Stimulated activated CD4-positive, alpha-beta T cell treated with anti-CD3 and anti-CD28 coated beads, TNF-alpha, amount 100 ng/mL, for 1 hour (primary cell): ENCODE measurements at places on chromosomes 6 and 20.

DNA sequence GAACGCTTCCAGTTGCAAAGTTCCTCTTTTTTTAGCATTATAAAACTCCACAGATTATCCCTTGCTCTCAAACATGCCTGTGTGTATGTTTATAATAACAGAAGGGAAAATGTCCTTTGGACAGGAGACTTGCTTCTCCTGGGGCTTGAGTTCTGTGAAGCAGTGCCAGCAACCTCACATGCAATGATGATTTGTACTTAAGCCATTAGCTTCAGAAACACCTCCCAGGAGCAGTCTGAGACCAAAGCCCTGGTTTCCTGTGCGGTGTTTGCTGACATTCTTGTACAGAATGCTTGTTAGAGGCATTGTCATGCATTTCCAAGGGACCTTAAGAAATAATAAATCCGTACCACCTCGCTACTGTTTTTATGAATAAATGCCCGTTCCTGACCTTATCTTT, 752.8 kb downstream of the CBLN4 start:
- DNase-seq = no peak

GRCh38 chr6:77456531-77457248, 6.6 kb downstream of the HTR1B start:
- DNase-seq = no peak

DNA sequence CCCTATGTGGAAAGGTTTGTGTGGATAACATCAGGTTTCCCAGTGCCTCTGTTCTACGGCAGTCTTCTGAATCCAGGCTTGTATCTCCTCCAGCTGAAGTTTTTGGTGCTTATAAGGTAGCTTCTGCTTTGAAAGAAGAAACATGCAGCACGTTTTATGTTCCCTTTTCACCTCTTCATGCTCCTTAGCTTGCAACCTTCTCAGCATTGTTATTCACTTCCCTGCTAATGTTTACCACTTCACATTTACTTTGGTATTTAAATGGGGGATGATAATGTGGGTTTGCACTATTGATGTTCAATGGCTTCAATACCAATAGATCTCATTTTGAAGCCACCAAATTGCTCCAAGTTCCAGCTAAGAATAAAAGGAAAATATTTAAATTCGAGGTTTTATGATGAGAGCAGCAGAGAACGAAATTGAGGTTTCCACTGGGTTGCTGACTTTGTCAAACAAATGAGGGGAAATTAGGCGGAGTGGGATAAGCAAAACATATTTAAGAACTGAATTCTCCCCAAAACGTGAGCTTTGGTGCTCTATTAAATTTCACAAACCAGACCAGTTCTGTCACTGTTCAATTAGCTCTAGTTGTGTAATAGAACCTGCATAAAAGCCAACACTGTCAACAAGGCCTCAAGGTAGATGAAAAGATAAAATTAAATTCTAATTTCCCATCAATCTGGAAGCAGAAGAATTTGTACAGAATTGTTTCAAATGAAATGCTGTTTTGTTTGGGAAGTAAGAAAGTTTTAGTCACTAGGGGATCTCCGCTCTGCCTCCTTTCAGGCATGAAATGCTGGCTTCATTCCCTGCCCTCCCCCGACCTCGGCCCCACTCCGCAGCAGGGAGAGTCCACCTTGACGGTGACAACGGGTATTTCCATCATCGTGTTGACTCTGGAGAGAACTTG, 1.4 kb downstream of the IL22RA2 start:
- no peak for DNase-seq

- no peak for DNase-seq
These were observed 378.1 kb downstream of the RNGTT start for GRCh38 chr6:88585276-88585692.

DNA sequence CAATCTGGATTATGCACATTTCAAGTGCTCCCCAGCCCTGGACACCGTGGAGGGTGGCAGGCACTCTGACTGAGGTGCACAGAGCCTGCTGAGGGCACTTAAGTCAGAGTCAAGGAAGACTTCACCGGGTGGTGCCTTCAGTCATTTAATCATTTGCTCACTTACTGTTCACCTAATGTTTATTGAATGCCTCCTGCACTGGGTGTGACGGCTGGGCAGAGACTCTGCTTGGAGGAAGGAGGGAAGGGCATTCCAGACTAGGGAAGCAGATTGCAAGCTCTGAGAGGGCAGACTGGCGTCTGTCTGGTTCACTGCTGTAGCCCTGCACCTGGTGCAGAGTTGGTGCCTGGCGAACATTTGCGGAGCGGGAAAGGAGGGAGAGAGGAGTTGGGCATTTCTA, 54.2 kb upstream of the FAM83D start:
- no peak for DNase-seq

GRCh38 chr6:68680264-68680663, 45.2 kb downstream of the ADGRB3 start:
- no peak for DNase-seq

DNA sequence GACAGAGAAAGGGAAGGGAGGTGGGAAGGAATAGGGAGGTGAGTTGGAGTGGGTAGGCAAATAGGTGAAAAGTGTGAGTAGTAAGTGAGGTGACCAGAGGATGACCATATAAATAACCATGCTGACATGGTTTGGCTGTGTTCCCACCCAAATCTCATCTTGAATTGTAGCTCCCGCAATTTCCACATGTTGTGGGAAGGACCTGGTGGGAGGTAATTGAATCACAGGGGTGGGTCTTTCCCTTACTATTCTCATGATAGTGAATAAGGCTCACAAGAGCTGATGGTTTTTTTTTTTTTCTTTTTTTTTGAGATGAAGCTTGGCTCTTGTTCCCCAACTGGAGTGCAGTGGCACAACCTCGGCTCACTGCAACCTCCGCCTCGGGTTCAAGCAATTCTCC, 21.5 kb upstream of the SMIM13 start:
- no peak for DNase-seq

- no peak for DNase-seq
These were observed 241.4 kb downstream of the ADGB start for GRCh38 chr6:146840216-146840615.

DNA sequence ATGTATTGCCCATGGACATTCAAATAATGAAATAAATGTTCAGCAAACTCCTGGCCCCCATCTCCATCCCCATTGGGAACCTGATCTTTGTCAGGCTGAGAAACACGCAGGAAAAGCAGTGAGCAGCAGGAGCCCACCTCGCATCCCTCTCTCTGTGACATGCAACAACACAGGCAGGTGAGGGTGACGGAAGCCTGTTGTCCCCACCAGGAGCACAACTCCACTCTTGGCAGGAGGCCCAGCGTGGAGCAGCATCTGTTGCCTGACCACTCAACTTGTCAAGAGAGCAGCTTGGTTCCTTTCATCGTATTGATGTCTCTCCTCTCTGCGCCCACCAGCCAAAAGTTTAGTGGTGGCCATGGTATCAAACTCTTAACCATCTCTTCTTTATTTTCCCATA, 586.9 kb upstream of the ARID1B start:
- no peak for DNase-seq

- DNase-seq = no peak
These were observed 76.1 kb downstream of the PRKN start for GRCh38 chr6:162651505-162651904.

GRCh38 chr6:109242029-109242428, 140.2 kb downstream of the CD164 start:
- DNase-seq = no peak

- DNase-seq = no peak
These were observed 57.9 kb downstream of the ELOVL5 start for GRCh38 chr6:53290537-53291510.

- DNase-seq = no peak
These were observed 18.1 kb upstream of the SLC9A8 start for GRCh38 chr20:49794336-49795134.

DNA sequence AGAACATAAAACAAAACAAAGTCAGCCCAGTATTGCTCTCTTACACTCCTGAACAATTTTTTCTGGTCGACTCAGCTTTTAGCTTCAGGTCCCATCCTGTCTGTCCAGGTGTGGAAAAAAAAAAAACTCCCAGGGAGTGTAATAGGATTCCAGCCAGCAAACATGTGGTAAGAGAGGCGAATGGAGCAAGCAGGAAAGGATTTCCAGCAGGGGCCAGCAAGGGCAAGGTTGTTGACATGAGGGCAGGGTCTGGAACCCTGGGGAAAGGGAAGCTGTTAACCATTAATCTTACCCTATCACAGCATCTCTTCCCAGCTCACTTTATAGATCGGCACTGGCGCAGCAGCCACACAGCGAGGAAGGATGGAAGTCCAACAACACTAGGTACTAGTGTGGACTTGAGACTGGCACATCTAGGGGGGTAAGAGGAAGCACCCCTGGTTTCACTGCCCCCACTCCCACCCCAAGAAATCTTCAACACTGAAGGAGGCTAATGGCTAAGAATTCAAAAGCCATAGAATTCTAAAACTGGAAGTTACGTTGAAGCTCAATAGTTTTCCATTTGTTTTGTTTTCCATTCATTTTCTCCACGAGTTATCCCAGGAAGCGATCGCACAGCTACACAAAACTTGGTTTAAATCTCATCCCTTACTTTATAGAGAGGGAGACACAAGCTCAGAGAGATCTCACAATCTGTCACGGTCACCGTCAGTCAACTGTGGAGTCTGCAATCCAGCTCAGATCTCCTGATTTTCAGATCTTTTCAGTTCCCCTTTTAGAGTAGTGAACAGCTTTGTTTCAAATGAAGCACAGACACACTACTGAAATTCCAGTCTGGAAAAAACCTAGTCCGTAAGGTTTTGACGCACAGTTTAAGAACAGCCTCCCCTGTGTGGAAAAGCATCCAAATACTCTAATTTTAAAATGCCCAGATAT, 53.3 kb downstream of the SLC22A23 start:
- DNase-seq = no peak

- DNase-seq = no peak
These were observed 18.8 kb downstream of the SCAF8 start for GRCh38 chr6:154752022-154752421.

DNA sequence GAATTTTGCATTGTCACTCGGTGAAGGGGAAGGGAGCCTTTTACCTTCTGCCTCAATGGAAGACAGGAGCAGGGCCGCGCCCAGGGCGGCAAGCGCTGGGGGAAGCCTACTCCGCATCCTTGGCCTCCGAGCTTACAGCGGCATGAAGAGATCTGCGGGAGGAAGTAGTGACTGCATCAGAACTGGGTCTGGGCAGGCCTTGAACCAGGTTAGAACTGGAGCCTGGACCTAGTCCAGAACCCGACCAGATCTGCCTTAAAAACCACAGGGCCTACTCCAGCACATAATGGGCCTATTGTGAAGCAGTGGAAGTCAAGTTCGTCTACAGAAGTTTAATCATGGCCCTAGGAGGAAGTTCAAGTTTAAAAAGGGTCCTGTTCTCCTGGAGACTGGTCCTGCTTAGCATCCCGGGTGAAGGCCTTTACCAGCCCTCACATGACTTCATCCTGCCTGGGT, 3.1 kb downstream of the COL12A1 start:
- no peak for DNase-seq

DNA sequence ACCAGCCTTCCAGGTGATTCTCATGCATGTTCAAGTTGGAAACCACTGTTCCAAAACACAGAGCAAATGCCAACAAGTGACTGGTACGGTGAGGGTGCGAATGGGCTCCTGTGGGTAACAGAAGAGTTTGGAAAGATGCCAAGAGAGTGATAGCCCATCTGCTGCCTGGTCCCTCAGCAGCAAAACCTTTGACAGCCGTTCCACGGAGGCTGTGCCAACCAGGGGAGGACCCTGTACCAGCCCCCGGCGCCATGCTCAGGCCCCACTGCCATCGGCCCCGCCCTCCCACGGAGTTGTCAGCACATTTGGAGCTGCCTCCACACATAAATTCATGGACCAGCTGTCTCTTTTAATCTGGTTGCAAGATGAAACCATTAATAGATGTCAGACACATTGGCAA, 4.4 kb upstream of the PTPRT start:
- no peak for DNase-seq

GRCh38 chr6:81238390-81238789, 514.1 kb downstream of the TENT5A start:
- no peak for DNase-seq

DNA sequence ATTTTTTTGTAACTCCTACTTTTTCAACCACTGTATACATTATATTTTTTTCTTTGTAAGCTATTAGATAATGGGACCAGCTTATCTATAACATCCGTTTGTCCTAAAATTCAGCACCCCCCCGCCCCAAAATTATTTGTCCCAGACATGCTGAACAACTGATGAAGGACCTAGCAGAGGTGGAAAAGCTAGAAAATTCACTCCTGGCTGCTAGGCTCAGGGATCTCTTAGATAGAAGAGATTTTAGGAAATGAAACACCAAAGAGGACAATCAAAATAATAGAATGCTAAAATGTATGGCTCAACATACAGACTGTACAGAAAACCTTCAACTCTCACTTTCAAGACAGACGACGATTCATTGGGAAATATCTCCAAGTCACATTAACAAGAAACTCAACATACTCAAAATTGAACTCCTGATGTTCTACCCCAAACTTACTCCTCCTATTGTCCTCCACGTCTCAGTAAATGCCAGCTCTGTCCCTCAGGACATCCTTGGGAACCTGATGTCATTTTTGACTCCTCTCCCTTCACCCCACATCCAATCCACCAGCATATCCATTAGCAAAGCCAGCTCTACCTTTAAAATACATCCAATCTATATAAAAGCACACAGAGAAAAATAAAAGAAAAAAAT, 4.7 kb downstream of the SOD2 start:
- DNase-seq = no peak

- DNase-seq = no peak
These were observed 113.9 kb upstream of the NAA20 start for GRCh38 chr20:19903168-19903811.

DNA sequence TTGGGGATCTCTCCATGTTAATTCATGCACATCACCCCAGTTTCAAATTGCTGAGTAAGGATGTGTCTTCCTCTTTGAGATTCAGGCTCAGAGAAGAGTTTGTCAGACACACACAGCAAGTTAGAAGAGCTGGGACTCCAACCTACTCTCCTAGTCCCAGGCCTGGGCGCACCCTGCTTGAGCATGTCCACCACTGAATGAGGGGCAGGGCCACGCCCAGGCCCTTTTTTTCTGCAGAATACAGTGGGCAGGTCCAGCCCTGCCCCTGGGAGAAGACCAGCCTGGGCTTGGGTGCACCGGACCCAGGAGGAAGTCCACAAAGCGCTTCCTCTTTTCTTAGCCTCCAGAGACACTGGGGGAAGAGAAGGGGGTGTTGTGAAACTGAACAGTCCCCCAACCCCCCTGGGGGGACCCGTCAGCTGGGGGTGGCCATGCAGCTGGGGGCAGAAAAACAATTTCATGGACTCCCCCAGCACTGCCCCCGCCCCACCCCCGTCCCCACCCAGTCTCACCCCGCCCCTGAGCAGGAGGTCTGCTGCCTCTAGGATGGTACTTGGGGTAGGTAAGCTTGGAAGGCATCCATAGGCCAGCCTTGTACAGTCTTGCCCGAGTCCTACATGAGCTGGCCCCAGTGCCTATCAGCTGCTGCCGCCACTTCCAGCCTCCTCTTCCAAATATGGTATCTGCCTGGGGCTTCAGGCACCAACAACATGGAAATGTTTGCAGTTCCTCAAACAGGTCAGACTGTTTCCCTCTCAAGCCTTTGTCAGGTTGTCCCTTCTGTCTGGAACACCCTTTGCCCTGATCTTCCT, 11.7 kb upstream of the HCK start:
- no peak for DNase-seq

DNA sequence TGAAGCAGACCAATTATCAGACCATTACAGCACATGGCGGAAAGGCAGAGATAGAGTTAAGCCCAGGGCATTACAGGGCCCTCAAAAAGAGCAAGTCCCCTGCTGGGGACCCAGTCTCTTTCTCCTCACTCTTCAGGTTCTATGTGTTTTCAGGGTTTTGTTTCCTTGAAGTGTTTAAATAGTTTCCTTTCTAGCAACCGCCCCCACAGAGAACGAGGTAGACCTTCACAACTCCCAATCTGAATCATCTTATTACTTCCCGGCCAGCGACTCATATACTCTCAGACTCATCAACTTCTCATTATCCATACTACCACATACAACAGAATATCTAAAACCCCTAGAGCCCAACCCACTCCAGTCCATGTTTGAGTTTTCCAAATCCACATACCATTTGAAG, 526.6 kb upstream of the ARID1B start:
- DNase-seq = no peak
